ENCODE measurements at places on chromosomes 16 and 17.

- no peak for DNase-seq
Measured at GRCh38 chr16:54284931-54285413, 1.6 kb downstream of the IRX3 start.

- DNase-seq, result no peak
Measured at GRCh38 chr16:19400711-19401110, 17.0 kb upstream of the TMC5 start.

DNA sequence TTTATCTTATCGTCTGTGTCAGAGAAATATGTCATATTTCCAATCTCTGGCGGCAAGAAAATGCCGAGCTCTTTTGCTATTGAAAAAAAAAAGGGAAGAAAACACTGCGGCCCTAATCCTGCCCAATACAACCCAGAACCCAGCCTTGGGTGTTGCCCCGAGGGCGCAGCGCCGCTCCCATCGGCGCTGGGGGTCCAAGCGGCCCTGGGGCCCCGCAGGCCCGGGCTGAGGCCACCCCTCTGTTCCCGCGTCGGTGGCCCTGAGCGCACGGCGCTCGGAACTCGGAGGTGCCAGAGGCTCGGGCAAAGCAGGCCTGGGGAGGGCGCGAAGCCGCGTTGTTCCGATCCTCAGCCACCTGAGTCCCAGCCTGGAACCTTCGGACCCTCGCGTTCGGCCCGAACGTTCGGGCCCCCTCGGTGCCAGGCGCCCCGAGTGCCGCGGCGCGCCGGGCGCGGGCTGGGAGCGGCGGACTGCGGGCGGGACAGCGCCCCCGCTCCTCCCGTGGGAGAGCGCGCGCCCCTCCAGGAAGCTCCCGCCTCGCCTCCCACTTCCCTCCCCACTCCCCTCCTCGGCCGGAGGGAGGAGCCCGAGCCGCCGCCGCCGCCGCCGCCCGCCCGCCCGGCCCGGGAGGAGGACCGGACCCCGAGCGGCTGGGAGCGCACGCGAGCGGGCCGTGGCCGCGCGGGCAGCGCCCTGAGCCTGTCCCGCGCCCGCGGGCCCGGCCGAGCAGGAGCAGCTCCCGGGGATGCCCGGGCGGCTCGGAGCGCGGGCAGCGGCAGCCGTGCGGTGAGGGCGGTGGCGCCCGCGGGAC is at the start of gene CPNE2:
Gene CPNE2, plus strand, starts transcription at position 609 of the 811 bp plus-strand sequence. CDS start 18,160 bp downstream, outside the sequence.
- DNase-seq, result no peak

DNA sequence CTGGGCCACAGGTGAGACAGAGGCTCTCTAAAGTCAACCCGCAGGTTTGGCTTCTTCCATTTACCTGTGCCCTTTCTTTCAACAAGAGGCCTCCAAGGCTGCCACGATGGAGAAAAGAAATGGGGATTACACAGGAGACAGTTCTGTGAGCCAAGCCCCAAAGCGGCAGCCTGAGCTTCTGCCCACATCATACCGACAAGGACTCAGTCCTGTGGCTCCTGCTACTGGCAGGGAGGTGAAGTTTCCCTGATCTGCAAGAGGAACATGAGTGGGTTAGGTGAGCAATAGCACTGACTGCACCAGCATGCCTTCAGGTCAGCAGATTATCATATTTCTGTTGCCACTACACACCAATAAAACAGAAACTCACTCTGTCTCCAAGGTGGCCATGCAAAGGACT is 800.0 kb downstream of the KCNJ18 start:
- no peak for DNase-seq
